Ammon's horn (tissue), 1 donor: ENCODE measurements at places on chromosomes 12 and 14.

GRCh38 chr12:50040657-50041056 lies 15.4 kb upstream of the RACGAP1 start:
- DNase-seq: no peak

- DNase-seq: no peak
Observed at GRCh38 chr12:3200814-3201233, 123.6 kb downstream of the TSPAN9 start.

- peak; percentile 49 for DNase-seq
Observed at GRCh38 chr14:55979096-55979495, 139.1 kb upstream of the PELI2 start.

DNA sequence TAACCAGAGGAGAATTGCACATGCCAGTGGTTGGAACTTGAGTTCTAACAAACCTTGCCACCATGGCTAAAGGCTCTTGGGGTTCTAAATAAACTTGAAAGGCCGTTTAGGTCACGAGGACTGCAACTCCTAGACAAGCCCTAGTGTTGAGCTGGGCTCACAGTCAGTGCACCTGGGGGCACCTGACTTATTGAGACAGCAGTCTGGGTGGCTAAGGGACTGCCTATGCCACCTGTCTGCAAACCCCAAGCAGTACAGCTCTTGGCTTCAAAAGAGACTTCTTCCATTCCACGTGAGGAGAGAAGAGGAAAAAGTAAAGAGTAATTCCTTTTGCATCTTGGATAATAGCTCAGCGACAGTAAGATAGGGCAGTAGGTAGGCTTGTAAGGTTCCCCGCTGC lies 765.6 kb upstream of the FOXG1 start:
- DNase-seq: no peak

- DNase-seq: no peak
Observed at GRCh38 chr14:96091941-96092411, 52.8 kb downstream of the C14orf132 start.

- DNase-seq: no peak
Observed at GRCh38 chr14:95876761-95877538, at the start of gene TUNAR. TSS of gene TUNAR (plus strand) at chr14:95876832.

DNA sequence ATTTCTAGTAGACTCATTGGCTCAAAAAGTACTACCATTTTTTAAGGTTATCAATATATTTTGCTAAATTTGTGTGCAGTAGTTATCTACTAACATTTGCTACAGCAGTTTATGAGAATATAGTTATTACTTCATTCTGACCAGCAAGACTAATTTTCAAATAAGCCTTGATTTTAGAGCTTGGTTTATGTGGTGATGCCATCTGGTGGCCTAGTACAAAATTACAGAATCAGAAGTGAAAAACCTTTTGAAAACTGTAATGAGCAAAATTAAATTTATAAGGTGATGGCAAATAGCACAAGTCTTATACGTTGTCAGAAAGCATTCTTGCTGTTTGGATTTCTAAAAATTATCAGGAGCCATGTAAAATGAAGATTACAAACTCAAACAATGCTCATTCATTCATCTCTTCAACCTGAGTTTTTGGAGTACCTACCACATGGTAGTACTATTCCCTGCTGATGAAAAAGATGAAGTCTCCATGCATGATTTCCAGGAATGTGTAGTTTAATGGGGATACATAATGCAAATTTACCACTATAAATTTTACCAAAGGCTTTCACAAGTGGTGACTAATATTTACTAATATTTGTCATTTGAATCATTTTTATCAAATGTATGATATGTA lies 51.0 kb downstream of the MAGOHB start:
- peak; percentile 66 for DNase-seq

GRCh38 chr12:63905544-63905943 lies 61.0 kb downstream of the SRGAP1 start:
- DNase-seq: no peak

- DNase-seq: peak; percentile 42
Observed at GRCh38 chr12:132444957-132445883, 44.7 kb upstream of the FBRSL1 start.

- DNase-seq: no peak
Observed at GRCh38 chr14:45136399-45136798, 669 bp downstream of the FANCM start.

DNA sequence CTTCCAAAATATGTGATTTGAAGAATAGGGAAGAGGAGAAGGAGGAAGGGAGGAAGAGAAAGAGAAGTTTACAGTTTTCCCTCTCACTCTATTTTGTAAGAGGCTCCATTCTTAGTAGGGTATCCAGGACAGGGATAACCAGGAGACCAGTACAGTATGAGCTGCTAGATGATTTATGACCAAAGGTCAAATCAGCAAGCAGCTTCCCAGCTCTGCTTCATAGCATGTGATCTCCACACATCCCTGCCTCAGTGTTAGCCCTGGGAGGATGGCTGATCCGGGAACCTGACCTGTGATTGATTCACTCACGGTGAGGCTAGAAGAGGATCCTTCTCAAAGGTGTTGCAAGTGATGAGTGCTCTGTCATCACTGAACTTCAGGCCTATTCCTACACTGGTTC lies 16.6 kb downstream of the RDH12 start:
- DNase-seq: no peak

GRCh38 chr12:91129662-91130362 lies 18.5 kb upstream of the LUM start:
- no peak for DNase-seq

GRCh38 chr12:109150124-109150640 lies 33.8 kb downstream of the ACACB start:
- no peak for DNase-seq

GRCh38 chr12:96416033-96416799 lies 16.0 kb upstream of the CDK17 start:
- no peak for DNase-seq
